Liver (tissue), 10 donors: ENCODE measurements at places on chromosomes 6 and 20. TPM values are rescaled to one million over a fixed set of nuclear protein-coding genes. Genes with fewer than 3 reads are reported as not detected.

- no peak for DNase-seq
These were observed 75.5 kb downstream of the TBC1D7 start for GRCh38 chr6:13252790-13253189.

The ETV7 gene
- 0.17 TPM for total RNA-seq

DNA sequence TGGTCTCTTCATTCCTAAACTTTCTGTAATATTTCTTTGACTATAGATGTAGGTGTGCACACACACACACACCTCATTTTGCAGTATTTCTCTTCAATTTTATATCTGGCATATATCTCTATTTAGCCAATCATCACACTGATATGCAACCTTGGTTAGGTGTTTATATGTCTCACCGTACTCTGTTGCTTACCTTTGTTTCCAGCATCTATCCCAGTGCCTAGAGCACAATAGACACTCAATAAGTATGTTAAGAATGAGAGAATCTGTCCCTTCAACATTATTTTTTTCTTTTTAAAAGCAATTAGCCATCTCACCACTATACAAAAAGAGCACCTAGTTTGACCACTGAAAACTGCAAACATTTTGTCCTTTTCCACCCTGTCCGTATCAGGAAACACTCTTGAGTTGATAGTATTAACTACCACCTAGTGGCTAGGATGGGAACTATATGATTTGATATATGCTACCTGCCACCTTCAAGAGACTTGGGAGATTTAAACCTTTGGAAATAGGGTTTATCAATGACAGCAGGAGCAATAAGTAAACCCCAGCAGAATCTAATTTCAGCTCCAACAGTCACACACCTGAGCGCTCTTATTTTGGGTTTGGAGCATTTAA, 48.7 kb upstream of the RSPO3 start:
- DNase-seq = no peak

DNA sequence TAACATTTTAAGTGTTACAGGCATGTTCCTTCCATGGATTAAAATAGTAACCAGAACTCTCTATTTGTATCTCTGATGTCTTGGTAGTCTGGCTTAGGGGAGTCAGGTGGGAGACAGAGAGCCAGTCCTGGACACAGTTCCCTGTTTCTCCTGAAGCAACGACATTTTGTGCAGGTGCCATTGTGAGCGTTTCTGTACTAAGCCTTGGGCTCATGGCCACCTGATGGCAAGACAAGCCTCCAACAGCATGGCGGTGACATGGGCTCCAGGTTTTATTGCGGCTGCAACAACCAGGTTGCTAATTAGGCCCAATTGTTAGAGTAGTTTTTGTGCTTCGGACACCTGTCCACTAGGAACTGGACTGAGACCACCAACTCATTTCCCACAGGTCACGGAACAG, 105.3 kb downstream of the PRDM13 start:
- no peak for DNase-seq

DNA sequence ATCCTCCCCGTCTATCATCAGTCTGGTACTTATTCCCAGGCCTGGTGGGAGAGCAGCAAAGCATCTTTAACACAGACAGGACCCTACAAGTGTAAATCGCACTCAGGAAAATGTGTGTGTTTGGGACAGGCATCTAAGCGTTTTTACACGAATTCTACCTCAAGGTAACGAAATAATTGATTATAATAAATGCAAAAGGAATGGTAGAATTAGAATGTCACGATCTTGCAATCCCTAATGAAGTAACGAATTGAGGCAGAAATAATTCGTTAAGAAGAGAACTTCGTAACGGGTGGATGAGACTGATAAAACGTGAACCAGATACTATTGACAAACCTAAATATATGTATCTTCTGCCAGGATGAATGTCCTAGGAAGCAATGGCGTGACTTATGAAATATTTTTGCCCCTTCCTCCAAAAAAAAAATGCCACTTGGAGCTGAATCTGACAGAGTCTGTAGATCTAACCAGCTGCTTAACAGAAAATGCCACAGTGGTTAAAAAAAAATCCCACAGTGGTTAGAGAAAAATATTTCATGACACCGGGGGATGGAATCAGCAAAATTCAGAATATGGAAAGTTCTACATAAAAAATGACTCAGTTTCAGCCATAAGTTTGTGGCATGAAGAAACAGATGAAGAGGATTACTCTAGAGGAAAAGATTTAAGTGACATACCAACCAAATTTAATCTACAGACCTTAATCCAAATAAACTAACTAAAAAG, 68.7 kb downstream of the F13A1 start:
- no peak for DNase-seq

DNA sequence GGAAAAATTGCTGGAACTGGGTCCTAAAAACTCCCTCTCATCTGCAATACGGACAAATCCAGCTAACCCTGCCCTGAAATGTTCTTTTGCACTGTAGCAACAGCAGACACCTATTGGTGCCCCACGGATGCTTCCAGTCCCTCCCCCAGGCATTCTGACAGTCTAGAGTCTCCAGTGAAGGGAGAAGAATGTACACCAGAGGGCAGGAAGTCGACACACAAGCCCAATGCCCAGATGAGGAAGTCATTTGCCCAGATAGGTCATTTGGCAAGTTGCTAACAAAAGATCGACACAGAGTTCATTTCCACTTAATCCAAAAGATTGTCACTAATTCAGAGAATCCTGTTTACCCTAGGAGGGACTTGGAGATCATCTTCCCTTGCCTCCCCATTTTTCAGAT, 293.0 kb upstream of the PRDM1 start:
- DNase-seq = no peak

The ANGPT4 gene
- total RNA-seq = 0.08 TPM

DNA sequence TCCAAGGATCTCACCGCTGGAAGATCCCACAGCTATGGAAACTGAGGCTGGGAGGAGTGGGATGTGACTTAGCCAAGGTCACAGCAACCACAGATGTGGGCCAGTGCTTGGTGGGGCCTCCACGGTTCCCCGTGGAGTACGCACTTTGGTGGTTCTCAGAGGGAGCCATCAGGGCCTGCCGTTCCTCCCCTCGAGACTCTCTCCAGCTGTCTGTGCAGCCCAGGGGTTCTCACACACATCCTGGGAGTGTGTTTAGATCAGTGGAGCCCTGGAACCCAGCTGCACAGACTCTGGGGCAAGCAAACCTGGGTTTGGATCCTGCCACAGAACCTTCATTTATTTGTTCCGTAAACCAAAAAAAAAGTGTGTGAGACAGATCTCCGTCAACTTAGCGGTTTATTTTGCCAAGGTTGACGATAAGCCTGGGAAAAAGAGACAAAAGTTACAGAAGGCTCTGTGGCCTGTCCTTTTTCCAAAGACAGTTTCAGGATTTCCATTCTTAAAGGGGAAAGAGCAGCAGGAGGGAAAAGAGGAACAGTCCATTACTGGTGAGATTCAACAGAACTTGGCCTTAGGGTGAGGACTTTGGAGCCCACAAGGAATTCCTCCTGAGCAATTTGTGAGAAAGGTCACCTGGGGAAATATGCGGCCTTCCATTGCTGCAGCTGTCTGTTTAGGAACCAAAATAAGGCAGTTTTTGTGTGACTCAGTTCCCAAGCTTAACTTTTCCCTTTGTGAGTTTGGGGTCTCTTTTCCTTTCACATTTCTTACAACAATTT, 13.6 kb upstream of the MYMX start:
- no peak for DNase-seq

The ADGRF4 gene
- total RNA-seq = not detected

GRCh38 chr6:89368999-89369398, 16.5 kb upstream of the UBE2J1 start:
- no peak for DNase-seq

DNA sequence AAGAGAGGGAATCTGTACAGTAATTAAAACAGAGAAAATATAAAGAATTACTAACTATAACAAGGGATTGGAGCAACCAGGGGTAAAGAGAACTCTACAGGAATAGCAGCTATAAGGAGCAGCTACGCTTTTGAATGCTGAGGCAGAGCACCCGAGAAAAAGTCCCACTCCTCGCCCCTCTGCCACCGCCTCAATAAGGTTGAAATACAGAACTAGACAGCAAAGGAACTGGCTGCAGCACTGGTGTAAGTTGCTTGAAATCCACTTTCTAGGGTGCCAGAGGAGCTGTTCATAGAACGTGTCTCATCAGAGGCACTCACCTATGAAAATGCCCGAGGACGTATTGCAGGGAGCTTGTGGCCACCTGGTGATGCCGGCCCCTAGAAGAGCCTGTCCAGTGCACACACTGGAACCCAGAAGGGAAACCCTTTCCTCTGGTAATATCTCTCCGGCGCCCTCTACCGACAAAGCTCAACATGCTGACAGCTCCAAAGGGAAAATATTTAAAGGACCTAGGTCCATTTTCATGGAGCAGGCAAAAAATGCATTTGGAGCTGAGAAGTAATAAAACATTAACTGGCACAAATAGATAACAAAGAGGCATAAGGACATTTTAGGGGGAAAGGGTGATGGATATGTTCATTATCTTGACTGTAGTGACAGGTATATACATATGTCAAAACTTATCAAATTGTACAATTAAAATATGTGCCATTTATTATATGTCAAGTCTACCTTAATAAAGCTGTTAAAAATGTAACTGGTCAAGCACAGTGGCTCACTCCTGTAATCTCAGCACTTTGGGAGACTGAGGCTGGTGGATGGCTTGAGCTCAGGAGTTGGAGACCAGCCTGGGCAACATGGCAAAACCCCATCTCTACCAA, 137.4 kb upstream of the HDAC2 start:
- peak; percentile 62 for DNase-seq

GRCh38 chr20:44304383-44304782, 6.6 kb downstream of the FITM2 start:
- DNase-seq = no peak

GRCh38 chr6:166559211-166559610, 27.3 kb downstream of the RAMACL start:
- DNase-seq = no peak

GRCh38 chr6:33744895-33745546, 1.7 kb downstream of the IP6K3 start:
- DNase-seq = no peak

The PRR18 gene
- 2.8 TPM for total RNA-seq

The ENTPD6 gene
- total RNA-seq = 19.0 TPM

DNA sequence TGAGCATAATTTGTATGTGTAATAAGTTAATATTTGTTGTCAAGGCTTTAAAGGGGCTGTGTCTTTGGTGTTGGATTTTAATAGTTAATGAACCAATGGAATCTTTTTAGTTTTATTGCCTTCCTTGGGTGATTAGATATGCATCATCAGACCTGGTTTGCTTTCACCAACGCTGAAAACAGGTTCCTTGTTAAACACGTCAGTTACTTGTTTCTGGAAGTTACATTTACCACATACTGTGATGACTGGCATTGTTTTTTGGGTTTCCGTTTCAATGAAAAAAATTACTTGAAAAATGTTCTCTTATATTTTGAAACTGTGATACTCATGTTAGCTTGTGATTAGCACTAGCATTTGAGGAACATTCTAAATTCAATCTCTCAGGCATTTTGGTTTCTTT, 58.6 kb upstream of the RNF144B start:
- DNase-seq = no peak

- DNase-seq = no peak
These were observed 8.0 kb downstream of the CD2AP start for GRCh38 chr6:47485491-47486135.

GRCh38 chr20:61252601-61253263, 671 bp downstream of the CDH4 start:
- no peak for DNase-seq

DNA sequence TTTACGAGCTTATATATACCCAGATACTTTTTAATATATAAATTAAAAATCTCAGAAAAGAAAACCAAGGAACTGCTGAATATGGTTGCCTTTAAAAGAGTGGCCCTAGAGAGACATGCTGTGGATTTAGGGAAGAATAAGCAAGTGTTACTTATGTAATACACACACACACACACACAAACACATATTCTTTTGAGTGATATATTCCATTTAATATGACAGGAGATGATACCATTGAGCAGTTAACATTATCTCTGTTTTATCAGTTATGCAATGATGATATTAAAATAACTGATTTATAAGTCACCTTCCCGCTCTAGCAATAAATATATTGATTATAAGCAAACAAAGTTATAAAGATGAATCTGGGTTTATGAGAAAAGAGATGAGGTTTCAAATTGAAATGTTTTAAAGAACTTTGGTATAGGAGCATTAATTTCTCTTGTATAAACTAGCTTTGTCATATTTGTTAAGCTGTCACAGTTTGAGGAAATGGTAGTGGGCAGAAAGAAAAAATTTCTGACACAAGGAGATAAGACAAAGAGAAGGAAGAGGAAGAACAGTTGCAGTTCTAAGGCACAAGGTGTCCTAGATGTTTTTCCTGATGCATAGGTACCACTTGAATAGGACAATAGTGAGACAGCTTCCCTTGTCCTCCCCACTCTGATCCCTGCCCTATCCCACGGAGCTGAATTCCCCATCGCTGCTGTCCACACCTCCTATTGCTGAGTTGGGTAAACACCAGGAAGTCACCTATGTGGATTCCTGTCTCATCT, 26.4 kb downstream of the GPX5 start:
- no peak for DNase-seq

GRCh38 chr20:17664025-17664633, 17.9 kb downstream of the RRBP1 start:
- no peak for DNase-seq

GRCh38 chr20:2767768-2768631, 32.4 kb downstream of the CPXM1 start:
- DNase-seq = no peak

GRCh38 chr6:110629153-110629552, 152.7 kb upstream of the SLC22A16 start:
- DNase-seq = no peak

- no peak for DNase-seq
These were observed 2.1 kb downstream of the GOPC start for GRCh38 chr6:117600008-117600743.

The NFKBIE gene
- total RNA-seq = 4.9 TPM

The PHACTR1 gene
- total RNA-seq = 1.5 TPM

- no peak for DNase-seq
These were observed 102.1 kb upstream of the GPR6 start for GRCh38 chr6:109875973-109876372.

DNA sequence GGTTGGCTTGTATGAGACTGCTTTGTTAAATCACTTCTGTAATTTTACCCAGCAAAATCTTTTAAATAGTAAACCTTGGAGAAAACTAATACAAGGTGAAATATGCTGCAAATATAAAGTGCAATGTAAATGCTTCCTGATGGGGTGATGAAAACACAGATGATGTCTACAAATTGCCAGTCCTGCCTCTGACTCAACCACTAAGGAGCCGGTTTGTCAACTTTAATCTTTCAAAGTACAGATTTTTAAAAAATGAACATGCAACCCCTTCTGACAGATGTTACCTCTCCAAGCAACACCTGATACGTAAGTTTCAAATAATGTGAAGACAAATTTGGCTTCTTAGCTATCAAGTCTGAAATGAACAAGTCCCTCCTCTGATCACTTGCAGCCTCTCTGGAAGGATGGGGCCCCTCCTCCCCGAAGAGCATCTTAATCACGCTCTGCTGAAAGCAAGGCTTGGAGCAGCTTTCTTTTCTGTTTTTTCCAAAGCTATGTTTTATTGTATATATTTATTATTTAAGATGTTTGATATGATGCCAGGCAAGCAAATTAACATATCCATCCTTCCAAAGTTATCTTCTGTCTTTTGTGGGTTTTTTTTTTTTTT, 196.0 kb downstream of the MYLK4 start:
- DNase-seq = no peak

The C6orf118 gene
- total RNA-seq = not detected

The MCHR2 gene
- total RNA-seq = not detected

The ITCH gene
- total RNA-seq = 32.1 TPM

GRCh38 chr6:35686873-35687555, 1.7 kb downstream of the FKBP5 start:
- no peak for DNase-seq

- DNase-seq = no peak
These were observed 25.5 kb upstream of the WFDC2 start for GRCh38 chr20:45444050-45444449.
